ENCODE measurements at places on chromosomes 5 and 9.

DNA sequence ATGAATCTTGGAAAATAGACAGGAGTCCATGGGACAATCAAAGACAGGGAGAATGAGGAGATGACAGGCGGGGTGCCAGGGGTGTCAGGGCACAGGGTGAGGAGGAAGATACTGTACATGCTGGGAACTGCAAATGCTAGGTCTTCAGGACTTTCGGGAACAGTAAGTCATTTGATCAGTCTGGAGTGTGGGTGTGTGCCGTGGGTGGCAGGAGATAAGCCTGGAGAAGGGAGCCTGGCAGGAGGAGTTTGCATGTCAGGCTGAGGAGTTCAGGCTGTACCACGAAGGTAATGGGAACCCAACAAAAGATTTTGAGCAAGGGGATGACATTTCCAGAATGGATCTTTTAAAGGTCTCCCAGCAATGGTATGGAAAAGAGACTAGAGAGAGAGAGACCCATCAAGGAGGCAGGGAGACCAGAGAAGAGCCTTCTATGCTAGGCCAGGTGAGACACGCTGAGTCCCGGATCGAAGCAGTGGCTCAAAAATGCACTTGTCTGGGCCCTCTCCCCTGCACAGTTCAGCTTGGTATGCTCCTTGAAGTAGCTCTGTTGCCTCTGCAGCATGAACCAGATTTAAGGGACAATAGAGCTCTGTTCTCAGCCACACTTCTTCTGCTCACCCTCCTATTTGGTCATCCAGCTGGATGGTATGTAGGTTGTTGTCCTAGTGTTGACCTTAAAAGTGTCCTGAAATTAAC lies 77.0 kb upstream of the FER start:
- no peak for DNase-seq

DNA sequence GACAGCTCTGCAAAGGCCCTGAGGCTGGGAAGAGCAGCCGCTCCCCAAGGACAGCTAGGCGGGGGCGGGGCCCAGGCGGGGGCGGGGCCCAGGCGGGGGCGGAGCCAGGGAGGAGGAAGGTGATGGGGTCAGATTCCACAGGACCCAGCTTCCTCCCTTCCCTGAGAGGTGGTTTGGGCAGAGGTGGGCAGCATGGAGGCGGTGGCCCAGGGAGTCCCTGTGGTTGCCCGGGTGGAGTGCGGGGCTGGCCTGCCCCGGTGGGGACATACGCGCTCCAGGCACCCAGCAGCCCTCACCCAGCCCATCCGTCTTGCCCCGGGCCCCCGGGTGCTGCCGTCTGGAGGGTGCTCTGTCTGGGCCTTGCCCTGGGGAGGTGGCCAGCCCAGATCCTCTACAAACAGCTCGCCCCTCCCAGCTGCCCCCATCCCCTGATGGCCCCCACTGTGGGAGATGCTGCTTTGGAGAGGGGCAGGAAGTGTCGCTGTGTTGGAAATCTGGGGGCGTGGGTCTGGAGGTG lies 11.0 kb upstream of the RNU6ATAC start:
- peak; percentile 97 for DNase-seq

DNA sequence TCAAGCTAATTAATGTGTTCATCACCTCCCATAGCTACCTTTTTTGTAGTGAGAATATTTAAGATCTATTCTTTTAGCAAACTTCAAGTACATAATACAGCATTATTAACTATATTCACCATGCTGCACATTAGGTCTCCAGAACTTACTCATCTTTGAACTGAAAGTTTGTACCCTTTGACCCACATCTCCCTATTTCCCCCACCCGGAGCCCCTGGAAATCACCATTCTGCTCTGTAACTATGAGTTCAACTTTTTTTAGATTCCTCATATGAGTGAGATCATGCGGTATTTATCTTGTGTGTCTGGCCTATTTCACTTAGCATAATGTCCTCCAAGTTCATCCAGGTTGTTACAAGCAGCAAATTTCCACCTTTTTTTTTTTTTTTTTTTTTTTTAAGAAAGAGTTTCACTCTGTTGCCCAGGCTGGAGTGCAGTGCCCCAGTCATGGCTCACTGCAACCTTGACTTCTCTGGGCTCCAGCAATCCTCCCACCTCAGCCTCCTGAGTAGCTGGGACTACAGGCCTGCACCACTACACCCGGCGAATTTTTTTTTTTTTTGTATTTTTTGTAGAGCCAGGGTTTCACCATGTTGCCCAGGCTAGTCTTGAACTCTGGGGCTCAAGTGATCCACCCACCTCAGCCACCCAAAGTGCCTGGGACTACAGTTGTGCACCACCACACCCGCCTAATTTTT lies 100.4 kb upstream of the SAP30L start:
- DNase-seq, result no peak

GRCh38 chr5:172284611-172284980 lies 1.0 kb upstream of the UBTD2 start:
- DNase-seq, result no peak

- DNase-seq, result no peak
Measured at GRCh38 chr5:61289669-61290306, 42.3 kb upstream of the ZSWIM6 start.

Data from iPS-NIHi11 (cell line).